Fibroblast of gingiva (primary cell): ENCODE measurements at places on chromosomes 7 and 10.

DNA sequence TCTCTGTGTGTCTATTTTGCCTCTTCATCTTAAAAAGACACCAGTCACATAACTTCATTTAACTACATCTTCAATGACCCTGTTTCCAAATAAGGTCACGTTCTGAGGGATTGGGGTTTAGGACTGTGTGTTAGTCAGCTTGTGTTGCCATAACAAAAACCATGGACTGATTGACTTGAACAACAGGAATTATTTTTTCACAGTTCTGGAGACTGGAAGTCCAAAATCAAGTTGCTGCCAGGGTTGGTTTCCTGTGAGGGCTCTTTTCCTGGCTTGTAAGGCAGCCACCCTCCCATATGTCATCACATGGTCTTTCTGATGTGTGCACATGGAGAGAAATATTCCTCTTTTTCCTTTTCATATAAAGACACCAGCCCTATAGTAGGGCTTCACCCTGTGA is 55.3 kb downstream of the REEP3 start:
- DNase-seq: no peak

DNA sequence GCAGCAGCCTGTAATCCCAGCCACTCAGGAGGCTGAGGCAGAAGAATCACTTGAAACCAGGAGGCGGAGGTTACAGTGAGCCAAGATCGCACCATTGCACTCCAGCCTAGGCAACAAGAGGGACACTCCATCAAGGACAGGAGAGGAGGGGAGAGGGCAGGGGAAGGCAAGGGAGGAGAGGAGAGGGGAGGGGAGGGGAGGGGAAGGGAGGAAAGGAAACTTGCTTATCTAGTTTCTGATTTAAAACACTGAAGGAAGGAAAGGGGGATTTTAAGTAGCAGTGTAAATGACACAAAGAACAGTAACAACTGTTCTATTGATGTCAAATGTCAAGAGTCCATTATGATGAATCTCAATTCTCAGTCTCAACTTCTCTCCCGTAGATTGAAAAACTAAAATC is 43.7 kb downstream of the SRPK2 start:
- no peak for DNase-seq

DNA sequence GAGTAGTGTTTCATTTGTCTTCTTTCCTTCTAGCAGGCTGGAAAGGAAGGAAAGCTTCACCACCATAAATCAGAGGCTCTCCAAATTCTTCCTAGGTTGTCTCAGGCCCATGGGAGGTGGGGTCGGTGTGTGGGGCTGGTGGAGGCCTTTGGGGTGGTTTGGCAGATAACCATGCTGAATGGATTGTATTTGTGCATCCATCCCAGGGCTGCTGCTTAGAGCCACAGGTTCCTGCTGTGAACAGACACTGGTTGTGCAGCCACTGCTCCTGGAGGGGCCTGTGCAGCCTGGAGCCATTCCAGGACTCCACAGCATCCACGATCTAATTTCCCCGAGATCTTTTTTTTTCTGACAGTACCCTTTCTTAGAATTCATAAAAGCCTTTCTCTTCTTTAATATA is 741.8 kb downstream of the SUGCT start:
- no peak for DNase-seq

DNA sequence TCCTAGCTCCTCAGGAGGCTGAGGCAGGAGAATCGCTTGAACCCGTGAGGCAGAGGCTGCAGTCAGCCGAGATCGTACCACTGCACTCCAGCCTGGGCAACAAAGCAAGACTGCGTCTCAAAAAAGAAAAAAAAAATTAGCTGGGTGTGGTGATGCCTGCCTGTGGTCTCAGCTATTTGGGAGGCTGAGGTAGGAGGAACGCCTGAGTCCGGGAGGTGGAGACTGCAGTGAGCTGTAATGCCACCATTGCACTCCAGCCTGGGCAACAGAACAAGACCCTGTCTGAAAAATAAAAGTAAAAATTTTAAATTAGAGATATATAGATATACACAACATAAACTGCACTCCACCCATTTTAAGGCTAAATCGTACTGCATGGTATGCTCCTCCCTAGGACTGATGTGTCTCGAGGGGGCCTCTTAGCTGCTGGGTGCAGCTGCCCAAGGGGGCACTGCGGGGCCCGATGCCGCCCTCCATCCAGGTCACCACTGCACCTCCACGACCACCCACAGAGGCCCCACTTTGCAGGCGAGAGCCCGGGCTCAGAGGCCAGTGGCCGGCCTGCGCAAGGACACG is 40.9 kb upstream of the FOXK1 start:
- DNase-seq: no peak

DNA sequence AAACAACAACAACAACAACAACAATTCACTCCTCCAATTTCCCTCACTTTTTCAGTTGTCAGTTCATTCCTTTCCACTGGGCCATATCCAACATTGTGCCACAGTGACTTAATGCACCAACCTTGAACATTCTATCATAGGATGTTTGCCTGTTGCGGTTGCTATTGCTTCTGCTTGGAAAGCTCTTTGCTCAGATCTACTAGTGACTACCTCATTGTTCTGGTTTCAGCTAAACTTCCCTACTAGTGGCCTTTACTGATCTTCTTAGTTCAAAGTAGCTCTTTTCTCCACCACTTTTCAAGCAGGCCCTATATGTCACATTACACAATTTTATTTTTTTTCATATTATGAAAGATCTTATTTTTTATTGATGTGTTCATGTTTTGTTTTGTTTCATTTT is 9.8 kb upstream of the STEAP4 start:
- no peak for DNase-seq

GRCh38 chr10:69318867-69319727 is 40.8 kb downstream of the HK1 start:
- peak; percentile 46 for DNase-seq

DNA sequence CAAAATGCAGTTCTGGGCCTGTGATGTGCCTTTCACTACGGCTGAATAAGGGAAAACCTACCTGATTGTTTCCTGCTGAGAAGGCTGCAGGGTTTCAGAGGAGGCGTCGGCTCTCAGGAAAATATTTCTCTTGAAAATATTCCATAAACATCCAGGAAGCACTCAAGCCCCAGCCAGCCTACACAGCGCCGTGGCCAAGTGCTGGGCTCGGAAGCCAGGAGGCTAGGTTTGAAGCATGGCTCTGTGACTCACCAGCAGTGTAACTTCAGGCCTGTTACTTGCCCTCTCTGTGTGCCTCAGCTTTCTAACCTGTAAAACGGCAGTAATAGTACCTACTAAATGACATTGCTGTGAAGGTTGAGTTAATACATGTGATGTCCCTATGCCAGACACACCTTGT is 399.1 kb downstream of the GATA3 start:
- DNase-seq: no peak

DNA sequence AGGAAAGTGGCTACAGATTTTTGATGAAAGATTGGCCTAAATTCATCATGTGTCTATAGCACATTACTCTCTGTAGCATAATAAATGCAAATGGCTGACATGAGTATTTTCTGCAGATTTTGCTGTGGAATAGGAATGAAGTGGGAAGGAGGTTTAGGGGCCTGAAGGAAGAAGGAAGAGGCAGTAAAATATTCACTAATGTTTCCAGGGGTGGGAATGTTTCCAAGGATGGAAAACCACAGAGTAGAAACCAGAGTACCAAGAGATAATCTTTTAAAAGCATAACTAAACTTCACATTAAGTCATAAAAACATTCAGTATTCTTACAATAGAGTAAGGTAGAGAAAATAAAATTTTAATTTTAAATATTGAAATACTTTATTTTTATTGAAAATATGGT is 267.8 kb downstream of the BICC1 start:
- DNase-seq: no peak

GRCh38 chr7:4951903-4952636 is 6.9 kb downstream of the MMD2 start:
- DNase-seq: no peak

DNA sequence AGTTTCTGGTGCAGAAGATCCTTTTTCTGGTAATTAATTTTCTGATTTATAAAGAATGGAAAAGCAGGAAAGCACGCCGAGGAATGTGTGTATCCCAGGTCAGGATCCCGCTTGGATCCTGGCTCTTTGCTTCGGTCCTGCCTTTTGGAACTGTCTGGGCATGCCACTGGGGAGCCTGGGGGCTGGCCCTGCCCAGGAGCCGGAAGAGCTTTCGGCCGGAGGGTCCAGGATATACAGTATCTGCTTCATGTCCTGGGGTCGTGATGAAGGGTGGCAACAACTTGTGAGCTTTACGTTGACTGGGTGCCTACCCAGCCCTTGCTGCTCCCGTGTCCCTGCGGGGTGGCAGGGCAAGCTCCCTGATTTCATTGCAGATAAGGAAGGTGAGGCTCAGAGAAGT is 2.4 kb downstream of the SH2D4B start:
- DNase-seq: no peak

DNA sequence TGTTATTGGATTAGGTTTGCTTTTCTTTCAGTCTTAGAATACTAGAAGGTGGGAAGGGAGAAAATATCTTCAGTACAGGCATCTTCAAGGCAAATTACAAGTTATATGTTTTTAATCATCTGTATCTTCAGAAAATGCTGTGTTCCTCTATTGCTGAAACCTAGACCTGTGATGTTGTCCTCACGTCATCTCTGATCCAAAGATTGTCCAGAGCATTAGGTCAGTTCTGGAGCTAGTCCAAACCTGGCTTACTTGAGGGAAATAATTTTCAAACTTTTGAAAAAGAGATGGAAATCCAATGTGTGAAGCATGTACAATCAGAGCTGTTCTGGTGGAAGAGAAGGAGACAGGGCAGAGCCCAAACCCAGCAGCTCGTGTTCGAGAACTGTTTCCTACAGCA is 217.3 kb downstream of the ZEB1 start:
- peak; percentile 36 for DNase-seq

GRCh38 chr7:74535951-74536356 is 82.2 kb downstream of the GTF2IRD1 start:
- DNase-seq: no peak

DNA sequence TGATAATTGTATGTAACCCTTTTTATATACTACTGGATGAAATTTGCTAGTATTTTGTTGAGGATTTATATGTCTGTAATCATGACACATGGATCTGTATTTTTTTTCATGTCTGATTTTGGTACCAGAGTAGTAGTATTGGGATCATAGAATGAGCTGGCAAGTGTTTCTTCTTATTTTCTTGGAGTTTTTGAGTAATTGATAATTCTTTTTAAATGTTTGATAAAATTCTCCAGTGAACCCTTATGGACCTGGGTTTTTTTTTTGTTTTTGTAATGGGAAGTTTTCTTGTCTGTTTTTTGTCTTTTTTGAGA is 28.4 kb downstream of the ZNF33A start:
- no peak for DNase-seq

- DNase-seq: no peak
Observed at GRCh38 chr10:119496273-119496672, 46.2 kb downstream of the RGS10 start.
